ENCODE measurements at places on chromosomes 4 and X. TPM values are rescaled to one million over a fixed set of nuclear protein-coding genes. Genes with fewer than 3 reads are reported as not detected.

Gene CC2D2A
- total RNA-seq = 9.6 TPM

Gene CSAG3
- not detected for total RNA-seq

DNA sequence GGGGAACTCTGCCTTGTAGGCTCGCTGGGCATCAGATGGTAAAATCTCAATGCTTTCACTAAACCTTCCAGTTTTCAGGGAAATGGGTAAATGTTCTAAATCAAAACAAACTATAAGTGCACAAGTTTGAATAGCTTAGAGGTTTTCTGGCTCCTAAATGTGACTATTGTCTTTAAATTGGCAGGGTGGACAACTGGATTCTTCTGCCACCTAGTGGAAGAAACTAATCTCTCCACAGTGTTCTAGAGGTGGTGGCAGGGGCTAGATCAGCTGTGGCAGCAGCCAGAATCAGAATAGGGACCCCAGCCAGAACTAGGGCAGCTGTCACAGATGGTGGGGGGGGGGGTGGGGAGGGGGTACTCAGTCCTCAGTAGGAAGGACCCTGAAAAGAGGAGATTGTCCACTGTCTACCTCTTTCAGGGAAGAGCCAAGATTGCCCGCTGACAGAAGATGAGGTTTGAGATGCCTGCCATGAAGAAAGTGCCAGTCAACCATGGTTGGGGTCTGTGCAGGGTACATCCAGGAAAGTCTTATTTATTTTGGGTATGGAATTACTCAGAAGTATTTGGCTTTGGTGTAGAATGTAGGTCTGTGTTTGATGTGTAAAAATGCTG, 201.4 kb downstream of the CCNG2 start:
- H3K4me1 ChIP-seq = no peaks in the 10 kb centered on the region
- H3K27ac ChIP-seq = no peak overlapping the region
- no peaks in the 10 kb centered on the region for H3K36me3 ChIP-seq
- H3K4me3 ChIP-seq = no peak overlapping the region

GRCh38 chr4:108035691-108036090, 46.0 kb downstream of the HADH start:
- DNase-seq = no peak
- no peaks in the 10 kb centered on the region for H3K27me3 ChIP-seq
- no peak overlapping the region for H3K27ac ChIP-seq
- peaks cover 48% of the 10 kb centered on the region for H3K36me3 ChIP-seq
- H3K4me3 ChIP-seq = no peak overlapping the region

DNA sequence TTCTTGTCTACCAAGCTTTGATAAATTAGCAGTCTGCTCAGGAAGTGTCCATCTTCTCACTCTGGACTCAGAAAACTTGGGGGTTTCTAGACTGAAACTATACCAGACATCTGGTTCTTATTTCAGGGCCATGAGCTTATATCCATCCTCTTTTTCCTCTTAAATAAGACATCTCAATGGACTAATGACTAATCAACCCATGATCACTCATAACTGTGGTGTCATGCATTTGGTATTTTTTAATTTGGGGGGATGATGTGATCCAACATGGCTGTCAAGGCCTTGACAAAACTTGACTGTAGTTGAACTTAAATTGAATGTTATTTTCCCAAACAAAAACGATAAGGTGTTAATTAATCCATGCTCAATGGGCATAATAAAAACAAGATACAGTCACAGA, 87.8 kb downstream of the GPRASP3 start:
- H3K27me3 ChIP-seq = no peaks in the 10 kb centered on the region
- no peaks in the 10 kb centered on the region for H3K4me1 ChIP-seq
- DNase-seq = no peak
- H3K4me3 ChIP-seq = no peak overlapping the region
- H3K36me3 ChIP-seq = no peaks in the 10 kb centered on the region
